ENCODE measurements at places on chromosomes 1 and 21.

DNA sequence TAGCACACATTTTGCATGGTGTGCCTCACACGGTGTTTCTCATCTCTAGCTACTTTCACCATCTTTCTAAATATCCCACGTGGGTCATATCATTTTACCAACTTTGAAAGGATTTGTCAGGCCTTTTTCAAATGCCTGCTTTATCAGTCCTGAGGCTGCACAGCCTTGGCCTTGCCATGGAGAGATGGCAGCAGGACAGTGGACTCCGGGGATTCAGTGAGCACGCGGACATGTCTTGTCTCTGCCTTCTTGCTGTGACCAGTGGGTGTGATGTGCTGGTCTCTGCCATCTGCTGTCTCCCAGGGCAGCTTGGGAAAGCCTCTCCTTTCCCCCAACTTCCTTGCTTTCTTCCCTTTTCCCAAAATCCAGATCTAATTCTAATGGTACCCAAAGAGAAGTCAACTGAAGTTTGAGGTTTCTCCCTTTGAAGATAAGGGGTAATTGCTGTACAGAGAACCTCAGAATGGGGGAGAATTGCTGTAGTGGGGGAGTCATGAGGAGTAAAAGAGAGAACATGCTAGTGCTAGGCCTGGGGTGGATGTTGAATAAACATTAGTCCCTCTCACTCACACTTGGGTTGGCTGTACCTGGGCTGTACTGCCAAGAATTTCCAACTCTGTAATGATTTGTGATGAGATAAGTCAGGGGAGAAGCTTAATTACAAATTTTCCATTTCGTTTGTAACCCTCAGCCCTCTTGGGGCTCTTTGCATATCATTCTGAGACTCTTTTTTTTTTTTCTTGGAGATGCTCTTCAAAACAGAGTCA is 99.5 kb downstream of the GALNT2 start:
- no peak for DNase-seq

DNA sequence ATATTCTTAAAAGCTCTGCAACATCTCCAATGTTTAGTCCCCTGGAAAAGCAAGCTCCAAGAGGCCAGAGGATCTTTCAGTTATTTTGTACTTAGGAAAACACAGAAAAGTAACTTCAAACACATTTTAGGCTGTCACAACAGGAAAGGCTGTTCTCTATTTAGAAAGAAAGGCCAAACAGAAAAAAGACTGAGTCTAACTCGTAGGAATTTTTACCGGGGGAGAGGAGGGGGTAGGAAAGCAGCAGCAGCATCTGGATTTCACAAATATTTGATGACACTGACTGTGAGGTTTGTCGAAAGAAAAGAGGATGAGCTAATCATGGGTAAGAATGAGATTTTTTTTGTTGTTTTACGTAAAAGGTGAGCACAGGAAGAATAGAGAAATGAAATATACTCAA is 107.1 kb downstream of the EIF4G3 start:
- no peak for DNase-seq

DNA sequence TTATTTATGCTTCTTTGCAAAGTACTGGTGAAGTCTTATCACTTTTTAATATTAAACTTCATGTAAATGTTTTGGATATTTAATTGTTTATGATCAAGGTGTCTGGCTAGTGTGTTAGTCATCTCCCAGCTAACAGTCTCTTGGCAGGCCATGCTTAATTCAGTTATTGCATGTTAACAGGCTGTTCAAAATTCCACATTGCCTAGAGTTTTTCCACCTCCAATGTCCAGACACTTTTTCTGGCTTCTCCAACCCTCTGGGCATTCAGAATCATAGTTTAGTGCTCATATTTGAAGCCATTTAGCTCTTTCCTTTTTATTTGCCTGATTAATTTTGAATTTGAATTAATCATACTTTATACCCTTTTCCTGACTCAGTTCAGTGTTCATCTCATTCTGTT is 69.2 kb downstream of the OLFML2B start:
- DNase-seq = no peak

DNA sequence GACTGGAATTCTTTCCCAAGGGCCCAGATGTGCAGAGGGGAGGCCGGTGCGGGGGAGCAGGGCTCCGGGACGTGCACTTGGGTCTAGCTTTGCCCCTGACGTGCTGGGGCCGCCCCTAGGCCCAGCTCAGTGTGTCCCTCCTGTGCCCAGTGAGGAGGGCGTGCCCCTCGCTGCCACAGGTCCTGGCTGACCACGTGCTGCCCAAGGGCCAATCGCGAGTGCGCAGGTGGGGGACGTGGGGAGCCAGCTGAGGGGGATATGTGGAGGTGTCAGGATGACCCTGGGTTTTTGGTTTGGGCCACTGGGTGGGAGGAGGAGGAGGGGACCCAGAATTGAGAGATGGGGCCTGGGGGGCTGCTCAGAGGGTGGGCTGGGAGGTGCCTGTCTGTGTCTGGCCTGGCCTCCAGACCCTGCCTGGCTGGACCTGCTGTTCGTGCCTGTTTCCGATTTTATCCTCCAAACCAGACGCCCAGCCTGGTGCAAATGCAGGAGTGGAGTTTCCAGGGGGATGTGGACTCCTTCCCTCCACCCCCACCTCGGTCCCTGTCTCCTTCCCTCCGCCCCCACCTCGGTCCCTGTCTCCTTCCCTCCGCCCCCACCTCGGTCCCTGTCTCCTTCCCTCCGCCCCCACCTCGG is 6.1 kb upstream of the RNF223 start:
- no peak for DNase-seq

Data from T-helper 2 cell treated with Interferon-gamma antibody and Interleukin-4, amounts not matched to agents 5 μg/mL and 100 μg/mL, for 36 hours (primary cell).